Heart left ventricle (tissue), 16 donors: ENCODE measurements at places on chromosomes 3 and 15. TPM values are rescaled to one million over a fixed set of nuclear protein-coding genes. Genes with fewer than 3 reads are reported as not detected.

The GOLGA8S gene
- total RNA-seq = 0.48 TPM

The PEX11A gene
- total RNA-seq = 10.5 TPM

The SEMA5B gene
- total RNA-seq = 16.7 TPM

The ATP13A5 gene
- total RNA-seq = not detected

- H3K27me3 ChIP-seq = no peaks in the 10 kb centered on the region
- no peak overlapping the region for H3K4me3 ChIP-seq
- no peak overlapping the region for H3K27ac ChIP-seq
- no peaks in the 10 kb centered on the region for H3K36me3 ChIP-seq
- H3K4me1 ChIP-seq = peaks cover 4% of the 10 kb centered on the region
Measured at GRCh38 chr3:192444096-192444790, 283.1 kb downstream of the FGF12 start.

DNA sequence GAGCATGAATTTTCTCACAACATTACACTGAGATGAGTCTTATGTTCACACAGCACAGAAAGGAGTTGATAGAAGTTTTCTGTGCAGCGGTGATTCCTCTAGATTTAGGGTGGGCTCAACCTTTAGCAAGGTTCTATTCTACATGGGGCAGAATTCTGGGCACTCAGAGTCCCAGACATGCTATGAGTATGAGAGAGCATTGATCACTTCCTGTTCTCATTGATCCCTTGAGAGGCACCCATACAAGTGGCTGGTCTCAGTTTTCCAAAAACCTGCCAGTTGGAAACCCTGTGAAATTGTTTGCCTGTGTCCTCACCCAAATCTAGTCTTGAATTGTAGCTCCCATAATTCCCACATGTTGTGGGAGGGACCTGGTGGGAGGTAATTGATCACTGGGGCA is 112.5 kb upstream of the NR2F2 start:
- no peaks in the 10 kb centered on the region for H3K4me1 ChIP-seq
- no peak for DNase-seq
- H3K36me3 ChIP-seq = no peaks in the 10 kb centered on the region
- no peaks in the 10 kb centered on the region for H3K27me3 ChIP-seq

- H3K4me1 ChIP-seq = no peaks in the 10 kb centered on the region
- H3K36me3 ChIP-seq = no peaks in the 10 kb centered on the region
- no peak for DNase-seq
- no peak overlapping the region for H3K27ac ChIP-seq
- no peaks in the 10 kb centered on the region for H3K27me3 ChIP-seq
Measured at GRCh38 chr3:35724106-35724505, 84.8 kb downstream of the ARPP21 start.

DNA sequence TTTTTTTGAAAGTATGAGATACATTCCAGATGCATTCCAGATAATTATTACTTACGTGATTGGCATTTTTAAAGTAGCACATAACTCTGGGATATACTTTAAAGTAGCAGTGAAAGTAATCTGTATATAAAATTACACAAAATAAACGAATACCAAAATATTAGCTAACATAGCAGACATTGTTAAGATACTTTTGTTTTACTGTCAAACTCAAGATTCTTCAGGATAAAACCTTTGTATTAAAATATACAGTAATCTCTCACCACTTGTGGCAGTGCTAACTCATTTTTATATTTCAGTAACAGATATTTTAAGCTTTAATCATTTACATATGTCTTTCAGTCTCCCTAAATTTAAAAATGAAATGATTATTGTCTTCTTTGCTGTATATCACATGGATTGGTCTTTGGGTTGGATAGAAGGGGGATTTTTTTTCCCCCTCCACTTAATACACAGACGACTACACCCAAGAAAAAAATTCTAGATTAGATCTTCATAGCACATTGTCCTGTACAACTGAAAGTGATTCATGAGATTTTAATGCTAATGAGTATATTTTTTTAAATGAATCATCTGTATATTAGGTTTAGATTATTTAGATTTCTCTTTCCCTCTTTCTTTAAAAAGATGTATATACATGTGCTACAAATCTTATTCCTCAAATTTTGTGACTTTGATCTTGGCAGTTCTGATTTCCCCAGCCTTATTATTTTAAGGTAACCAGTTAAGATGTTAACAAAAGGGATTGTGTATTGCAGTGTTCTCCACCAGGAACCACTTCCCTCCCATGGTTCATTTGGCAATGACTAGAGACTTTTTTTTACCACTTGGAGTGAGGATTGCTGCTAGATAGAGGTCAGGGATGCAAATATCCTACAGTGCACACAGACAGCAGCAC is 24.5 kb upstream of the EBLN2 start:
- H3K36me3 ChIP-seq = no peaks in the 10 kb centered on the region
- no peak for DNase-seq
- H3K27ac ChIP-seq = no peak overlapping the region
- no peak overlapping the region for H3K4me3 ChIP-seq
- H3K27me3 ChIP-seq = no peaks in the 10 kb centered on the region
- H3K4me1 ChIP-seq = peaks cover 59% of the 10 kb centered on the region

DNA sequence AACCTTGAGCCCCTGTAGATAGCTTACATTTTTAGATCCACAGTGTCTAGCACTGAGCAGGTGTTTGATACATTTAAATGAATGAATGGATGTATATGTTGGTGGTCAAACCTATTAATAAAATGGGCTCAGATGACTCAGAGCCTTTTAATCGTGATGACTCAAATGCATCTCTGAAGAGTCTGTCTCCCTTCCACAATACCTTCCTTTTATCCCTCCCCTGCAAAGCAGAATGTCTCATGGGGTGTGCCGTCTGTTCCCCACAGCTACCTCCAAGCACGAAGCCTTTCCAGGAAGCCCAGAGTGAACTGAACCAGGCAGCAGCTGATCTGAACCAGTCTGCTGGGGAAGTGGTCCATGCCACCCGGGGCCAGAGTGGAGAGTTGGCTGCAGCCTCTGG is 303.5 kb upstream of the TPM1 start:
- no peak overlapping the region for H3K27ac ChIP-seq
- H3K4me1 ChIP-seq = peaks cover 16% of the 10 kb centered on the region
- no peak overlapping the region for H3K4me3 ChIP-seq
- peaks cover 43% of the 10 kb centered on the region for H3K36me3 ChIP-seq

DNA sequence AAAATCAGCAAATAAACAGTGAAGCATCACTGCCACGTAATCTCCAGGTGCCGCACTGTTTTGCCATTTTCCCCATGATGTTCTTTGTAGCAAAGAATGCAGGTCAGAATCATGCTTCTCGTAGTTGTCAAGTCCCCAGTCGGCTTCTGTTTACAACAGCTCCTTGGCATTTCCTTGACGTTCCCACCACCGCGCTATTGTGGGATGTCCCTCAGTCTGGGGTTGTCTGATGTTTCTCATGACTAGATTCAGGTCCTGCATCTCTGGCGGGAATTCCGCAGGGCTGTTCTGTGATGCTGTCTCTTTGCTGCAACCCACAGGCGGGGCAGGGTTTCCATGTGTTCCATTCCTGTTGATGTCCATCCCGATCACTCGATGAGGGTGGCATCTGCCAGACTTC is 117.9 kb upstream of the SMAD3 start:
- no peak overlapping the region for H3K4me3 ChIP-seq
- H3K27me3 ChIP-seq = no peaks in the 10 kb centered on the region
- H3K27ac ChIP-seq = no peak overlapping the region
- no peak for DNase-seq
- H3K4me1 ChIP-seq = no peaks in the 10 kb centered on the region
- H3K36me3 ChIP-seq = no peaks in the 10 kb centered on the region

DNA sequence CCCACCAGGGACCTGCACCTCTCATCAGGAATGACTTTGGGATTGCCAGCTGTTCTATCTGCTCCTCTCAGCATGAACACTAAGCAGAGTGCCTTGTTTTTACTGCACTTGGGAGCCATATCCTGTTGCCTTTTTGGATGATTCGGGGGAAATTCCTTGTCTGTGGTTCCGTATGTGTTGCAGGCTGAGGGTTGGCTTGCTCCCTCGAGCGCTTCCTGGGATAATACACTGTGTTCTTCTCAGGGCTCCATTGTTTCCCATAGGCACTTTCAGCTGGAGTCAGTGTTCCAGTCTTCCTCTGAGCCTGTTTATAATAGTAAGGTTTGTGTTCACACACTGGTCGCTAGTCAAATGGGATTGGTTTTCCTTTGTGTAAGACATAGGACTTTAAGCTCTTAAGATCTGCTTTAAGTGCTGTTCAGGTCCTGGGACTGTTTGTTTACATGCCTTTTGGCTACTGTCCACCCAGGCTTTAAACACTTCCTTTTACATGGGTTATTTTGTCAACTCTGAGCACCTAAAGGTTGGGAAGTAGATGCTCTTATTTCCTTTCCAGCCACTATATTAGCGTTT is 23.4 kb downstream of the BOC start:
- H3K4me1 ChIP-seq = no peaks in the 10 kb centered on the region
- peak overlapping the region; percentile 53 for H3K27ac ChIP-seq
- no peak for DNase-seq
- H3K27me3 ChIP-seq = no peaks in the 10 kb centered on the region
- H3K4me3 ChIP-seq = no peak overlapping the region

DNA sequence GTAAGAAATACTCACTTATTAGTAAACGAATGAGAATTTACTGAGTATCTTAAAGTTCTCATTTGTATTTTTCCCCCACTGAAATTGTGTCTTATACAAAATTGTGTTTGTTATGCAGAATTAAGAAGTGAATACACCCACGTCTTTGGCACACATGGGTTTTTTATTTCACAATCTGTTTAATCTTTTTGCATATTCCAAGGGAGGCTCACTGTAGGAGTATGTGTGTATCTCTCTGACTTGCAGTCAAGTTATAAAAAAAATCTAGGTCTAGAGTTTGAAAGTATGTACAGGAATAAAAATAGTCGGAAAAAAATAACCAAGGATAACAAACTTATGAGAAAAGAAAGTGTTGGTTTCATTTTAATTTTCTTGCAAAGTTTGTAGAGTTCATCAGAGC is 255.2 kb downstream of the PDCD6IP start:
- DNase-seq = no peak
- H3K4me1 ChIP-seq = no peaks in the 10 kb centered on the region
- H3K36me3 ChIP-seq = no peaks in the 10 kb centered on the region
- H3K27me3 ChIP-seq = no peaks in the 10 kb centered on the region
- no peak overlapping the region for H3K27ac ChIP-seq

- H3K4me1 ChIP-seq = no peaks in the 10 kb centered on the region
- H3K27me3 ChIP-seq = no peaks in the 10 kb centered on the region
- no peak for DNase-seq
- H3K36me3 ChIP-seq = no peaks in the 10 kb centered on the region
- no peak overlapping the region for H3K4me3 ChIP-seq
Measured at GRCh38 chr3:39446444-39446843, 21.0 kb upstream of the MOBP start.

DNA sequence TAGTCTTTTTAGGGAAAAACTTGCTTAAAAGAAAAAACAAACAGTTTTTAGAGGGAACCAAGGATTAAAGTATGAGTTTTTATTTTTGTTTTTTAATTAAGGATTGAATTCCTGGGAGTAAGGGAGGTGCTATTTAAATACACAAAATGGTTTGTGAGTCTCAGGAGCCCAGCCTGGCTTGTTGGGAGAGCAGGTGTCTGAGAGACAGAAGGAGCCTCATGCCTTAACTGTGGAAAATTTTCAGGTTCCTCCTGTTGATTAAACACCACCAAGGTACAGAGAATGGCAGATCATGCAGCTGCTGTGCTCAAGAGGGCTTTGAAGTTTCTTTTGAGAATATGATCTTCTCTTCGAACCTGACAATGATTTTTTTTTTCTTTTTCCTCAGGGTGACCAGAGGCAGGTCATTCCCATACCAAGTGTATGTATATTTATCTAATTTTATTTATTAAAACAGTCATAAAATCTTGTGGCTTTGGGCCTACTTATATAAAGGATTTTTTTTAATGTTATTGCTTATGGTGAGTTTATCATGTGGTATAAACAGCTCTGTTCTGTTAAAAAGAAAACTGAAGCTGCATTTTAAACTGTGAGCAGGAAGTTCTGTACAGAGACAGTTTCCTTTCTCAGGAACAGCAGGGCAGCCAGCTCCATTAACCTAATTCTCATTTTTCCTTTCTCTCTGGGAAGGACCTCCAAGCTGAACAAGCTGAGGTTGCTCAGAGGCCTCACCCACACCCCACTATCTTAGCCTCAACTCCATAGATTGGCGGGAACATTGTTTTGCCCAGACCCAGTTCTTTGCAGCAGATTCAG is 33.7 kb upstream of the VILL start:
- H3K27ac ChIP-seq = peak overlapping the region; percentile 62
- no peaks in the 10 kb centered on the region for H3K4me1 ChIP-seq
- H3K27me3 ChIP-seq = no peaks in the 10 kb centered on the region
- H3K4me3 ChIP-seq = no peak overlapping the region
- H3K36me3 ChIP-seq = peaks cover 17% of the 10 kb centered on the region

DNA sequence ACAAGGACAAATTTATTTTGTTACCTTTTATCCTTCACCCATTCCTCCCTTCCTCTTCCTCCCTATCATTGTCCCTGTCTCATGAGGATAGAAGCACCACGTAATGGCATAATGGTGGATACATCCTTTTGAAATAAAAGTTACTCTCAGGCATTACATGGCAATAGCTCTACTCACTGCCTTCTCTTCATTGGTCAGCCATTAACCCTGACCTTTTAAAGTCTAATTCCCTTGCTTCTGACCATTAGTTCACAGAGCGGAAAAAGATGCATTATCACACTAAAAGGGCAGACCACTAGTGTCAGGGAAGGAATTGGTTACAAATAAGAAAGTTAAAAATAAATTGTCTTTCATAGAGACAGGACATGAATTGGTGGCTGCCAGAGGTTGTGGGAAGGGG is 54.6 kb upstream of the EIF1B start:
- H3K4me3 ChIP-seq = no peak overlapping the region
- no peak for DNase-seq
- no peaks in the 10 kb centered on the region for H3K36me3 ChIP-seq
- no peak overlapping the region for H3K27ac ChIP-seq

DNA sequence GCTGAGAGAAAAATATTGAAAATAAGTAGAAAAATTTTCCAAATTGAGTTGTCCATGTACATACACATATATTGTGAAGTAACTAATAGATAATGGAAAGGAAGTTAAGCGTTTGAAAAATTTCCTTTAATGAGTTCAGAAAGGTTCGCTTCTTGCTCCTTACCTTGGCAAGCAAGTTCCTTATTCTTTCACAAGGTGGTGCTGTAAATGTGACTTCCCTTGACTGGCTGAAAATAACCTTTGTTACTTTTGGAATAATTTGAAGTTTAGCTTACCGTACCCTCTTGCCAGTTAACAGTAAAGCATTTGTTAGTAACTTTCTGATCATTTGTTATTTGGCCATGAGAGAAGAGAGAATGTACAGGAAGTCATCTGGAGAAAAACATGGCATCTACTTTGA is 41.6 kb downstream of the PYDC2 start:
- no peaks in the 10 kb centered on the region for H3K36me3 ChIP-seq
- no peak overlapping the region for H3K4me3 ChIP-seq
- no peak for DNase-seq
- no peak overlapping the region for H3K27ac ChIP-seq
- H3K4me1 ChIP-seq = no peaks in the 10 kb centered on the region
- no peaks in the 10 kb centered on the region for H3K27me3 ChIP-seq

GRCh38 chr15:39602143-39602542 is 21.3 kb downstream of the THBS1 start:
- H3K4me3 ChIP-seq = no peak overlapping the region
- H3K27ac ChIP-seq = no peak overlapping the region
- no peaks in the 10 kb centered on the region for H3K4me1 ChIP-seq
- DNase-seq = no peak
